ENCODE measurements at places on chromosomes 7 and 10.

DNA sequence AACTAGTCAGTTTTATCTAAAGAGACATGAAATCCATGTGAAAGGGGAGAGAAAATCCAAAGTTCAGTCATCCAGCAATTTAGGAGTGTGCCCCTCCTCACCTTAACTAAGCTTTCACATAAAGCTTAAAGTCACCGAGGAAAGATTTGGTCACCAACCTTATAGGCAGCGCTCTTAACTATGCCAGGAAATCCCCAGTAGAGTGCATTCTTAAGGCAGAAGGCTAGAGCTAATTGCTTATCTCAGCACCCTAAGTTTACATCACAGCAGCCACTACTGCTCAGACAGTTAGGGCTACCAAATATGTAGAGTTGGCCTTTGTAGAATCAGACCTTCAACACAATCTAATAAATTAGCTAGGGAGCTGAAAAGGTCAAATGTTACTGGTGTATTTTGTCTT lies 47.9 kb downstream of the MTPN start:
- no peak for DNase-seq

- DNase-seq: no peak
These were observed 42.2 kb downstream of the SNX13 start for GRCh38 chr7:17898111-17898510.

DNA sequence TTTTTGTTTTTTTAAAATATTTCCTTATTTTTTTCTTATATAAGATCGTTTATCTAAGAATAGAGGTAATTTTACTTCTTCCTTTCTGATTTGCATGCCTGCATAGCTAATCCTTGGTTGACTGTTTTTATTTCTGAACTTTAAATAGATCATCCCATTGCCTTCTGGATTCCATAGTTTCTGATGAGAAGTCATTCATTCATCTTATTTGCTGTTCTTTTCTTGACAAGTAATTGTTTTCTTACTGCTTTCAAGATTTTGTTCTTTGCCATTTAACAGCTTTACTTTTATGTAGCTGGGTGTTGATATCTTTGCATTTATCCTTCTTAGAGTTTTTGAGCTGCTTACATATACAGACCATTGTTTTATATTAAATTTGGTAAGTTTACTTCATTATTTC lies 437.9 kb downstream of the SDK1 start:
- peak; percentile 3 for DNase-seq

DNA sequence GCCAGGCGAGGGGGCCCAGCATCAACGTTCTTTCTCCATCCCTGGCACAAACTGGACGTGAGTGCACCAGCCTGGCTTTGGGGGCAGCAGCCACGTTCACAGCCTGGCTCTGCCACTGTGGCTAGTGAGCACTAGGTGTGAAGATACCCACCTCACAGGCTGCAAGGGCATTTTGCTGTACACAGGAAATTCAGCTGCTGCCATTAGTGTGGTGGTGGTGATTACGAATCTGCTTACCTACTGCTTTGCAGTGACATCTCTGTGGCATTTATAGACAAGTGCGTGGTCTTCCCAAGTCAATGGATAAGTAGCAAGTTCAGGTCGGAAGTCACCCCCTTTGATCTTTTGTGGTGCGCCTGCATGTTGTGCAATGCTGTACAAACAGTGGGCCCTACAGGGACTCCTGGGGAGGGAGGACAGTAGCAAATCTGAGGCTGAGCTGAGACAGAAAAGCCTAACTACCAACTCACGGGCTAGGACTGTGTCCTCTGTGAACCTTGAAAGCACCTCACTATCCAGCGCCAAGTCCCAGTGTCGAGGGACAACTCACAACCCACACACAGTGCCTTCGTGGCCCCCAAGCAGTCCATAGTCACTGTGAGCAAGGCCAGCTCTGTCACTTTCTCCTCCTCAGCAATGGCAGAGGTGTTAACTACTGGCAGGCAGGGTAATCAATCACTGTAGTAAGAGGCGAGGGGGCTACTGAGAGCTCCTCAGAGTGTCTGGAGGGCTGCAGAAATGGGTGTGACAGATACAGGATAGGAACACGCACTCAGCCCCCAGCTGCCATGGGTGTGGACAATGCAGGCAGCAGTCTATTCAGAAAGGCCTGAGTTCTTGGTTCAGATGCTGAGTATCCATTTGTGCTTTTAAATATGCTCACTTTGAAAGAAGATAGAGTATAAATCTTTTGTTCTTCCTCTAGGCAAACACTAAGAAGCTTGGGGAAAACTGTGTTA lies 17.0 kb upstream of the MMP21 start:
- no peak for DNase-seq

GRCh38 chr10:73414230-73414945 lies 530 bp upstream of the ANXA7 start:
- DNase-seq: no peak

- no peak for DNase-seq
These were observed 44.8 kb upstream of the EGR2 start for GRCh38 chr10:62860946-62861345.

DNA sequence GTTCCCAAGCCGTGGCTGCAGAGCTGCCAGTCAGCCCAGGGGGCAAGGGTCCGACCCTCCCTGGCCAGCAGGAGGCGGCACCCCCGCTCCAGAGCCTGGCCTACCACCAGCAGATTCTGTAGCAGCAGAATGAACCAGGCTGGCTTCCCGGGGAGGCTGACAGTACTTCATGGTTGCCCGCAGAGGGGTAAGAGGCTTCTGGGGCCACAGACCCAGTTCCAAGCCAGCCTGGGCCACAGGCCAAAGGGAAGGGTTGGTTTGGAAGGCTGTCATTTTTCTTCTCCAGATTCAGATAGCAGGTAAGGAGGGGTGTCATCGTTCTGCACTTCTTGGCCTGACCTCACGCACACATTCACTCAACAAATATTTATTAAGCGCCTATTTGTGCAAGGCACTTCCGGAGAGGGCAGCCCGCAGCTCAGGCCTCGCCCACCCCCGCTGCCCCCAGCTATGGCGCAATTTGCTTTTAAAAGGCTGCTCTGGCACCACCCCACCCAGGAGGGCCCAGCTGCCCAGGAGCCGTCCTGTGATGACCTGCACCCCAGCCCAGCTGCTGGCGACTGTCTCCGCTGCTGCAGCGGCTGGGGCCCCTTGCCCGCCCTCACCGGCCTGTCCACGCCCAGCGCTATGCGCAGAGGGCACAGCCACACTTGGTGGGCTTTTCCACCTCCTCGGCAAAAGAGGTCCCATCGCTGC lies 168.5 kb downstream of the LCOR start:
- DNase-seq: no peak

DNA sequence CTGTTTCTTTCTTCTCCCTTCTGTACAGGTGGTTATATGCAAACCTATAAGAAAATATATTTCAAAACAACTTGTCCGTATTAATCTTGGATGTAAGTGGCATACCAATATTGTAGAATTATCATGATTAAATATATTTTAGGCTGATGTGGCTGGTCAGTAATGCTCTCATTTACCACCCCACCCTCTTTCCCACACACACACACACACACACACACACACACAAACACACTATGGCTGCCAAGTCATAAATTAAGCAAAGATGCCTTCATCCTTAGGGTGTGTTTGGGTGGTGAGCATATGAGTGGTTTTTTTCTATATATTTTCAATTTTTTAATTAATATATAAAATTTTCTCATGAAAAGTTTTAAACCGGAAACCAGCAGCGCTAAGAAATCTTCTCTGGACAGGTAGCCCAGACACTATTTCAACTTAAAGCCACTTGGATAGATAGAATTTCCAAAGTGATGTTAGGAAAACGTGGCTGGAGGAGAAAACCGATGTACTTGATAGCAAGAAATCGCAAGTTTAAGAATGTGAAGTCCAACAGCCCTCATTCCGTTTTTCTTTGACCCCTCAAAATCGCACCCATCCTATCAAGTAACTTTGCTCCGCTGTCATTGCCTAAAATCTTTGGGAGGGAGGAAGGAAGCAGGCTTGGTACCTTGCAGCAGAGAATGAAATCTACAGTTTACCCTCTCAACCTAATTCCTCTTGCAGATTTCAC lies 171.7 kb downstream of the FAM107B start:
- no peak for DNase-seq

- DNase-seq: no peak
These were observed 28.2 kb upstream of the SEMA3D start for GRCh38 chr7:85215098-85215497.

DNA sequence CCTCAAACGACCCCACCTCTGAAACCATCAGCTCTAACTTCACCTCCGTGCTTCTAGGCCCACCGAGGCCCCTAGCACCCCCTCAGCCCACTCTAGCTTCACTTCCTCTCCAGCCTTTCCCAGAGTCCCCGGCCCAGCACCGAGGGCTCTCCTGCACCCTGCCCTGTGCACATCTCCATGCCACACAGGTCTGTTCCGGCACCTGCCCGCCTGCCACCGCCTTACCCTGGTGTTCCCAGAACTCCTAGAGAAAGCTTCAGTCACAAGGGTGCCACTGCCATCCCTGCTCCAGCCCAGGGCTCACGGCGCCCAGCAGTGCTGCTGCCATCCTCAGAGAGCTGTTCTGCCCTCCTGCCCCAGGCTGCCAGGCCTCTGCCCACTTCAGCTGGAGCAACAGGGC lies 61.3 kb upstream of the INSIG1 start:
- no peak for DNase-seq

GRCh38 chr10:11282156-11282555 lies 264.5 kb downstream of the CELF2 start:
- DNase-seq: no peak

DNA sequence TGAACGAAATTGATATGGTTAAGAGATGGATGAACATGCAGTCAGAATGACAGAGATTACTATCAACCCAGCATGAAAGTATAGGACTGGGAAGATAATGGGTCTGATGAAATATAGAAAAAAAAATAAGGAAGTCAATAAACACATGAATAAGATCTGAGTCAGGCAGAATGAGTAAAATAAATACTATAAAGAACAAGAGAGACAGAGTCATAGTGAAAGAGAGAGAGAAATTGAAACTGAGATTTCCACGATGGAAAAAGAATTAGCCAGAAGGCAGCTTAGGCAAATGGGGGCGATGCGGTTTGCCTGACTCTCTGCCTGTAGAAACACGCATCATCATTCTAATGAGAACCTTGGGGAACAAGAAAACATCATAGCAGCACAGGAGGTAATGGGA lies 26.6 kb downstream of the SEMA3D start:
- no peak for DNase-seq
